Stimulated activated naive CD8-positive, alpha-beta T cell treated with anti-CD3 and anti-CD28 coated beads, Interleukin-15, Interleukin-2, amounts not matched to agents 100 U/mL and 50 U/mL, for 24 hours (primary cell): ENCODE measurements at places on chromosomes 2 and 18.

DNA sequence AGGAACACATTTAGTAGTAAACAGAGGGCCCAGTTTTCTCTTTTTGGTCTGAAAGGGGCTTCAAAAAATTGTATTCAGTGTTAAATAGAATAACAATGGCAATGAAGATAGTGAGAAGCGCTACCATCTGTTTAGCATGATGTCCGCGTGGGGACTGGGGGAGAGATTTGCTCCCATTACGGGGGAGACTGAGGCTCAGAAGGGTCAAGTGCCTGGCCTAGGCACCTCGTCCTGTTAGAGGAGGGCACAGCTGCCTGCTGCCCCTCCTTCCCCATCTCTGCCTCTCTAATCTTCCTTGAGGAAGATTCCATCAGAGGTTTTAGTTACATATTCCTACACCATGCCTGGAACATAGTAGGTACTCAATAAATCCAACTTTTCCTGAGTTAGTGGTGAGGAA, 10.1 kb upstream of the TMEM185B start:
- DNase-seq = no peak

GRCh38 chr2:218877331-218877730, 3.3 kb upstream of the WNT10A start:
- no peak for DNase-seq

DNA sequence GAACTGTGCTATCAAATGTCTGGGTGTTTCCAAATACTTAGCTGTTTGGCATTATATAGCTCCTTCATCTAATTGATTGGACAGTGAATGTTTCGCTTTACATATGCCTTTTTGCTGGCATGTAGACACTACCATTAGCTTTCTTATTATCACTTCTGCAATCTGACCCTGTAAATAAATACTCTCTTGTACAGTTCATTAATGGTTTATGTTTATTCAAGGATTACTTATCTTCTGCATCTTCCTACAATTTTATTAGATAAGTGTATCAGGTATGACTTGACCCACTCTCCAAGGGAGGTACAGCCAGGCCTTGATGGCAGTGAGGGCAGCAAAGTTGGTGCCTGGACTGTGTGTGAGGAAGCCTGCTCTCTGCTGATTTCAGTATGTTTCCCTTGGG, 614.1 kb upstream of the SETBP1 start:
- DNase-seq = no peak

DNA sequence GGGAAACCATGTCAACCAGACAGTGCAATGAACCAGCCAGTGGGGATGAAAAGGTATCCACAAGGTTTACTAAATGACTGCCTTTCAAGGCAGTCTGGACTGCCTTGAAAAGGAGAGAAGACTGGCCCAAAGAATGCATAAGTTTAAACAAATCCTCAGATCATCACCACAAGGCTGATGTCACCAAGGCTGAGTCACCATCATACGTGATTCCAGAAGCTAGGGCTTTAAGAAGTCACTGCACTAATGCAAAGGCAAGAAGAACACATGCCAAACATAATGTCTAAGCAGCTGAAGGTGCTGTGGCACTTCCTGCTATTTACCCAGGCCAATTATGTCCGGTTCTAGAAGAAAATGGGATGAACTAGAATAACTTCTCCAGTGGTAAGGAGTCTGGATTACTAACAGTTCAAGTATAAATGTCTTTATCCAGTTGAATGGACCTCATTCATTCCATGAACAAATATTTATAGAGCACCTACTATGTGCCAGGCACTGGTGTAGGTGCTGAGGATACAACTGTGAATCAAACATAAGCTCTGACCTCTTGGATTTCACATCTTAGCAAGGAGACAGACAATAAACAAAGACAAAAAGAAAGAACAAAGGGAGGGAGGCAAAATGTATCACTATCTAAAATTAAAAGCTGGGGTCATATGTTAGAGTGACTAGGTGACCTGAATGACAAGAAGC, 37.6 kb upstream of the ONECUT2 start:
- no peak for DNase-seq

GRCh38 chr2:158716121-158716791, 78.9 kb upstream of the DAPL1 start:
- no peak for DNase-seq

- no peak for DNase-seq
These were observed 283.8 kb upstream of the LYPD1 start for GRCh38 chr2:132953771-132954170.

DNA sequence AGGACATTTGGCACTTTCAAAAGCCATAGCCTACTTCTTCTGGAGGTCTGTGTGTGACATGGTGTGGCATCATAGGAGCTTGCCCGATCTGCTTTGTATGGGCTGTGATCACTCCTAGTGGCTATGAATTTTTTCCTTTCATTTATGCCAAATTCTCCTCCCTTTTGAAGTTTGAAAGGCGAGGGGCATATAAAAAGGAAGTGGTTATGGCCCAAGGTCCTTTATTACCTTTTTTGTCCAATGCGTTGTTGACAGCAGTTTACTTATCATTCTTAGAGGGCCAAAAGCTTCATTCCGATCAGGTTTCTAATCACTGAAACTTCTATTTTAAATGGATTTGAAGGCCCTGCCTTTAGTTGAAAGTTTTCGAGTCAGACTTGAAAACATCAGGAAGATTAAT, 224.3 kb upstream of the FOSL2 start:
- DNase-seq = no peak

- DNase-seq = no peak
These were observed 6.0 kb downstream of the COMMD1 start for GRCh38 chr2:61911510-61911909.

DNA sequence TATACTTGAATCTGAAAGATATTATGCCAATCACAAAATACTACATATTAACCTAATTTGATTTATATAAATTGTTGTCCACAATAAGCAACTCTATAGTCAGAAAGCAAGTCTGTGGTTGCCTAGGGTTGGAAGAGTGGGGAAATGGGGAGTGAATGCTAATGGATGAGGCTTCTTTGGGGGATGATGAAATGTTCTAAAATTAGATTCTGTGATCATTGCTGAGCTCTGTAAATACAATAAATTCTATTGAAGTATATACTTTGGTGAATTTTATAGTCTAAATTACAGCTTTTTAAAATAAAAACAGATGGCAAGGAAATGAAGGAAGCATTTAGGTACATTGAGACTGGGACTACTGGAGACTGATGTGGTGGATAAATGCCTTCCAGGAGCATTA, 275.5 kb downstream of the MBD2 start:
- DNase-seq = no peak

GRCh38 chr18:60568220-60568619, 195.6 kb upstream of the MC4R start:
- DNase-seq = no peak

GRCh38 chr18:40810372-40810771, 1144.7 kb upstream of the PIK3C3 start:
- DNase-seq = no peak

- DNase-seq = no peak
These were observed 176.4 kb downstream of the MYO3B start for GRCh38 chr2:170354388-170354787.

DNA sequence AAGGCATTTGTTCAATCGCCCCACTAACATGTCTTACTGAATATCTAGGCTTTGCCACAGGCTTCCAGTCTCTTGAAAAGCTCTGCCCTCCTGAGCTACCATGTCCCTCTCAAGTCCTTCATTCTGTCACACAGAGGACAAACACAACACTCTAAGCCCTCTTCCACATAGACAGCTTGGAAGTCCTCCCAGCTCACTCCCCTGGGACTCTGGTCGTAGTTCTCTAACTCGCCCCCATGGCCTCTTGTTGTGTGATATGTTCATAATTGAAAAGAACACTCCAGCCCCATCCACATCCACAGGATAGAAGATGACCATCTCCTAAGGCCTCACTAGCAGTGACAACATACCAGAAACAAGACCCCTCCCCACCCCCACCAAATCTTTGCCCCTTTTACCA, 37.9 kb downstream of the BUB1 start:
- no peak for DNase-seq

DNA sequence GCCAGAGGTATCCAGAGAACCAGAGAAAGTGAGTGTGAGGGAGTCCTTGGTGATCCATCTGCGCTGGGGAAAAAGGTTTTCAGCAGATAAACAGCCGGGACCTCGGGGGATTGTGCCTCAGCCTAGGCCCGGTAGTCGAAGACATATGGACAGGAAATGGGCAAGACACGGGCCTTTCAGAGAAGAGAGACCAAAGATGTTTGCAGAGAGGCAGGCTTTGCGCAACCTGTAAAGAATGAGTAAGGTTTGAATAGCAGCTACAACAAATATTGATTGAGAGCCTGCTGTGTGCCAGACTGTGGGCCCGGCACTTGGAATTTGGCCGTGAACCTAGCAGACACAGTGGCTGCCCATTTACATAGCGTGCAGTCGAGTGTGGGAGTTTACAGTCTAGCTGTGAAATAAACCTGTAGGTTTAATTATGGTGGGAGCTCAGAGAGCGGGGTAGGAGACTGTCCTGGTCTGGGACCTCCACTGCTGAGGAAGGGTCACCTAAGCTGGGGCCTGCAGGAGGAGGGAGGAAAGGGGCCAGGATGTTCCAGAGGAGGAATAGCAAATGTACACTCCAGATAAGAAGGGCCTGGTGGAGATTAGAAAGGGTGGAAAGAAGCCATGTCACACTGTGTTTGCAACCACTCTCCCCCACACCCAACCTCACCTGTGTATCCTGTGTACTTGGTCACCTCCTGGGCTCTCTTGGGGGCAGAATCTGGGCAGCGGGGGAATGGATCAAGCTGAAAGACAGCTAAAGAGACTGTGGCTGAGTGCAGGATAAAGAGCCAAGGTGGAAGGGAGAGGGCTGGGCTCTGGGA, 3.0 kb downstream of the SH2D6 start:
- DNase-seq = no peak
